GM13976 (cell line): ENCODE measurements at places on chromosomes 6 and 20.

DNA sequence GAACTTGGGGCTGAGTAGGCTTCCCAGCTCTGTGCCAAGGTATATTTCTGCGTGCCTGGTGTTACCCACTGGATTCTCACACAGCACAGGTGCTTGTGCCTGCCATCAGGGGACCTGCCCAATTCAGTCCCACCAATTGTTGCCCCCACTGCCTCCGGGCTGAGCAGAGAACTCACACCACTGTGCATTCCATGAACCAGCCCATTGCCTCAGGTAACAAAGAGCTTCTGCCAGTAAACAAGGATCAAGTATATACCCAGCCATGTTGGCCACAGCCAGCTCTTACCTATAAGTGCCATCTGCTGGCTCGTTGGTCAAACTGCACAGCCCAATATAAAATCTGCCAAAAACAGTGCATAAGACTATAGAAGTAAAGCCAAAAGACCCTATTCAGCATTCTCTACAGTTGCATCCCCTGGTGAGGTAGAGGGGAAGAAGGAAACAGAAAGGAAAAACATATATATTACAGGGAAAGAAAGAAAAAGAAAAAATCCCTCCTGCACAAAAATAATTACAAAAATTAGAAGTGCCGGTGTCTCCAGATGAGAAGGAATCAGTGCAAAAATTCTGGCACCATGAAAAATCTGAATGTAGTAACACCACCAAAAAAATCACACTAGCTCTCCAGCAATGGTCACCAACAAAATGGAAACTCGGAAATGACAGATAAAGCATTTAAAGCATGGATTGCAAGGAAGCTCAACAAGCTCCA lies 241.4 kb downstream of the IBTK start:
- DNase-seq, result no peak

GRCh38 chr6:127225497-127225896 lies 41.2 kb upstream of the RNF146 start:
- no peak for DNase-seq

DNA sequence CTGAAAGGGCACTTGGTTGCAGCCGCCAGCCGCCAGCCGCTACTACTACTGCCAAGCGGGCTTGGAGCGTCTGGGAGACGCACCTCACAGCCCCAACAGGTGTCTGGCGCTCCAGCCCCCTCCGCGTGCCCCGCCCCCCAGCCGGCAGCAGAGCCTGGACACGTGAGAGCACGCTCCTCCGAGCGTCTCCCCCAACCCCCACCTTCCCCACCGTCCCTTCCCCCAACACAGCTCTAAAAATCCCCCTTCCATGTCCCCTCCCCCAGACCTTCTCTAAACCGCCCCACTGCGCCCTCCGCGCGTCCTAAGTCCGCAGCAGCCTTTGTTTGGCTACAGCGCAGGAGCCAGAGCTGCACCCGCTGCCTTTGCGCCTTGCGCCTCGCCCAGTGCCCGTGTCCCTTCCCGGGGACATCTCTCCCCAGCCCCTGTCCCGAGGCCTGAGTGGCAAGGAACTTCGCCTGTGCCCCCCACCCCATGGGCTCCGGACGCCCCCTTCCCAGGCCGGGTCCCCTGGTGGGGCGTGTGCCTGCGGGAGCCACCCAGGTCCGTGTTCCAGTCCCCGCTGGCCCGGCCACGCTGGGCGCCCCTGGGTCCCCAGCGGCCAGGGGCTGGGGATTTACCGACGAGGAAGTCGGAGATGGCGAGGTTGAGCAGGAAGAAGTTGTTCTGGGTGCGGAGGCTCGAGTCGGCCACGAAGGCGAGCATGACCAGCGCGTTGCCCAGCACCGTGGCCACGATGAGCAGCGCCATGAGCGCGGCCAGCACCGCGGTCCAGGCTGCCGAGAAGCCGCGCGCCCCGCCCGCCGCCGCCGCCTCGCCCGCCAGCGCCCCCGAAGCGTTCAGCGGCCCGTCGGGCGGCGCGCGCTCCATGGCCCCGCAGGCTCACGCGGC lies 732 bp downstream of the HRH3 start:
- DNase-seq, result no peak

- peak; percentile 51 for DNase-seq
These were observed 101.5 kb downstream of the LAMP5 start for GRCh38 chr20:9615766-9616454.

GRCh38 chr20:50258790-50259483 lies 68.3 kb downstream of the CEBPB start:
- no peak for DNase-seq

- DNase-seq, result peak; percentile 51
These were observed 44.5 kb downstream of the RAMACL start for GRCh38 chr6:166541876-166542579.

- DNase-seq, result no peak
These were observed 71.5 kb upstream of the DTNBP1 start for GRCh38 chr6:15734118-15734897.
